Mammary epithelial cell (primary cell): ENCODE measurements at places on chromosomes 5 and 9. TPM values are rescaled to one million over a fixed set of nuclear protein-coding genes. Genes with fewer than 3 reads are reported as not detected.

GRCh38 chr5:62922191-62922590 is 343.6 kb downstream of the LRRC70 start:
- no peak for DNase-seq

PRDM9 gene
- not detected in 2 replicates for total RNA-seq

ZFP2 gene
- total RNA-seq = 0.16 TPM in 1 of 2 replicates, not detected in the other

- peak; percentile 81 for DNase-seq
Measured at GRCh38 chr5:79236970-79237739, 1.2 kb downstream of the JMY start.

GRCh38 chr9:35605351-35606137 is 482 bp downstream of the TESK1 start:
- peak; percentile 33 for DNase-seq

- DNase-seq = no peak
Measured at GRCh38 chr9:137583347-137583746, 4.6 kb upstream of the DPH7 start.

DNA sequence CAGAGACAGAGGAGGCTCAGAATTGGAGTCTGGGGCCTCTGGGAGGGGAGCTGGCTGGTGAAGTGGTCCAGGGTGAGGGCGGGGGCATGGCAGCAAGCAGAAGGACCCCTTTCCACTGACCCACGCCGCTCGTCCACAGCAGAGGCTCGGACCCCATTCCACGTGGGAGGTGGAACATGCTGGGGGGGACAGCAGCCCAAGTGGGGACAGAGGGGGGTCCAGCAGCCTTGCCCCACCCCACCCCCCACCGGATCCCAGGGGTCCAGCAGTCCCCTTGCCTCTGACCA is 25.4 kb upstream of the NKD2 start:
- DNase-seq = no peak

DNA sequence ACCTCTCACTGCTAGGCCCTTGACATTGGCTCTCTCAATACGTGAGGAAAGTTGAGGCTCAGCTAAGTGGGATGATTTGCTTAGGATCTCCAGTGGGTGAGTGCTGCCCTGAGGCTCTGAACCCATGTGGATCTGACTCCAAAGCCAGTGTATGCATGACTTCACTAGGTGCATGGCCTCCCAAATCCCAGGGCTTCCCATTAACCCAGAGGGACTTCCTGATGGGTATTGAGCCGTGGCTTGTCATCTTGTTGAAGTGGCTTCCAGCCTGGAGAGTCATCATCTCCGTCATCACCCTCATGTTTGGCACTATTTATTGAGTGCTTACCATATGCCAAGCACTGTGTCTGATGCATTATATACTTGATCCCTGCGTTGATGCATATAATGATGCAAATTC is 37.3 kb upstream of the TEX48 start:
- DNase-seq = no peak

AK8 gene
- total RNA-seq = 1.1 and 1.9 TPM in 2 replicates

P4HA2 gene
- 103 and 107 TPM in 2 replicates for total RNA-seq

GRCh38 chr9:6383551-6384225 is 29.3 kb upstream of the UHRF2 start:
- peak; percentile 32 for DNase-seq

GRCh38 chr9:14215614-14216013 is 98.3 kb downstream of the NFIB start:
- DNase-seq = no peak

DNA sequence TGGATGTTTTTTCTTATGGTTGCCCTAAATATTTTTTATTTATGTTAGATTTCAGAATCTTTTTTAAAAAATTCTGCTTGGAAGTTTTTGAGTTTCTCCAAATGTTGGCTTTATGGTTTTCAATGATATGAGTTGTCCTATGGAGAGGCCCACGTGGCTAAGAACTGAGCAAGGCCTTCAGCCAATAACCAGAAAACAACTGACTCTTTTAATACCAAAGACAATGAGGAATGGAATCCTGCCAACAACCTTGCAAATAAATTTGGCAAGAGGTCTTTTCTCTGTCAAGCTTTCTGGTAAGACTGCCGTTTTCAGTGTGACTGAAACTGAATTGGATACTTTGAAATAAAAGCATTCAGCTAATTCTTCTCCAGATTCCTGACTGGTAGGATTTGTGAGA is 1740.1 kb upstream of the WWC1 start:
- DNase-seq = no peak

DNA sequence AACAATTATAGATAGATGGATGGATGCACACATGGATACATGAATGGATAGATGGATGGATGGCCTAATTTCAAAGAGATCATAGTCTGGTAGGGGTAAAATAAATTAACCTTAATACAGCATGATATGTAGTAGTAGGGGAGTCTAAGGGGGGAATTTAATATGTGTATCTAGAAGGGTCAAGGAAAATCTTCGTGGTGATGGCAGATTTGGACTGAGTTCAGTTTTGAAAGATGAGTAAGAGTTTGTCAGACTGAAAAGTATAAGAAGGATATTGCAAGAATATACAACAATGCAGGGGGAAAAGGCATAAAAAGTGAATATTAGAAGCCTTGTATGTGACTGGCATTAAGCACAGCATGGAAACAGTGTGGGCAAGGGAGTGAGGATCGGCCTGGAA is 98.7 kb downstream of the ZNF462 start:
- DNase-seq = no peak

GRCh38 chr5:28117691-28118090 is 1079.3 kb upstream of the CDH9 start:
- DNase-seq = peak; percentile 2

- DNase-seq = no peak
Measured at GRCh38 chr9:93131599-93132286, 2.3 kb downstream of the NINJ1 start.

DNA sequence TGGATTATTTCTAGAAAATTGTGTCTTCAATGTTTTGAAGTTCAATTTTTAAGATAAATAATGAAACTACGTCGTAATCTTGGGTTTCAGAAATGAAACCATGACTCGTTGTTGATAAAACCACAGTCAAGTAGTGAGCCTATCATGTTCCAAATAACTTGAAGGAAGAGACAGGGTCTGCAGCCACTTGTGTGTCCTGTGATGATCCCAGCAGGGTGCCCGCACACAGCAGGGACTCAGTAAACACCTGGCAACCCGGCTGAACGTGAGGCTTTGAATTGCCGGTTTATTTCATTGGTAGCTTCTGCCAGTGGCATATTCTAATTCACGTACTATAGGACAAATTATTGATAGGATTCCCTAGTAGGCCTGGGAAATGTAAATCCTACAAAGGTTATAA is 679.6 kb downstream of the IRX1 start:
- DNase-seq = no peak

- DNase-seq = no peak
Measured at GRCh38 chr9:89791754-89792153, 186.9 kb downstream of the GADD45G start.

- DNase-seq = no peak
Measured at GRCh38 chr9:126509718-126510117, 104.0 kb upstream of the LMX1B start.

HAVCR1 gene
- not detected in 2 replicates for total RNA-seq

DNA sequence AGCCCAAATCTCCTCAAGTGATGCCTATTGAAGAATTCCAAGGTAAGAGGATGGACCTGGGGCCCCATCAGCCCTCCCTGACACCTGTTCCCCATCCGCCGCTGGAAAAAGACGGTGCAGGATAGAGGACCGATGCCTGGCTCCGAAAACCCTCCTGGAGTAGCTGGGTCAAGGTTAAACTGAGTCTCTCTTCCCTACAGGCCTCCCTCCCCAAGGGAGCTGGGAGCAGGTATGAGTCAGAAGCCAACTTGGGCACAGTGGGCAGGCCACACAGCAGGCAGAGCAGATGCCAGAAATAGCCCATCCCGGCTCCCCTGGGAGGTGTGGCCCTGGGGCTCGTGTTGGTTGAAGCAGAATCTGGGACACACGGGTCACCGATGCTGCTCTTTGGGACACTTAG is 75.6 kb downstream of the NTNG2 start:
- DNase-seq = no peak

DNA sequence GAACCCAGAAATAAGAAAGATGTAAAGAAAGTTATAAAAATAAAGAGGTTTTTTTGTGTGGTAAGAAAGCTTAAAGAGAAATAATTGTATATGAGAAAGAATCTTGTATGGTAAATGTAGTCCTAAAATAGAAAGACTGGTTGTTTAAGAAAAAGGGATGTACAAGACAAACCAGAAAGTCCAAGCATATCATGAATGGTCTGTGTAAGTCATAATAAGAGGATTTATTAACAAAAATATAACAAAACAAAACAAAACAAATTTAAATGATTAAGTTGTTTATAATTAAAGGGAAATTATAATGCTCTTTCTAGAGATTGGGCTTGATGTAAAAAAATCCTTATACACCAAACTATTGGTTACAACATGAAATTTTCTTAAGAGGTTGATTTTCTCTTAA is 590.4 kb upstream of the PTGER4 start:
- DNase-seq = peak; percentile 16

GRCh38 chr5:773517-774264 is 10.8 kb downstream of the ZDHHC11B start:
- DNase-seq = no peak

DNA sequence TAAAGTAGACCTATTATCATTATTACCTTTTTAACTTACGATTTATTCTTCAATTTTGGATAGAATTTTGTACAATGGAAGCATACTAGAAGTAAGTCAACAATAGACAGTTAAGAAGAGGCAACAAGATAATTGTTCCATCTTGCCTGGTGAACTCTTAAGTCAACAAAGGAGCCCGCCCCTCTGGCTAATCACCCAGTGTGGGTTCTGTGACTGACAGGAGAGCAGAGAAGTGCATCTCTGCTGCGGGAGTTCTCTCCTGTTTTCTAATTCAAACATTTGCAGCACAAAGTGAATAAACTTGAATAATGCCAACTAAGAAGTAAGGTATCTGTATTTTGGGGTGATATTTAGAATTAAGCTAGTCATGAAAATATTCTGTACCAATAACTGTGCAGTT is 6.7 kb upstream of the ISL1 start:
- no peak for DNase-seq

GRCh38 chr9:113215132-113215531 is 5.9 kb downstream of the FKBP15 start:
- DNase-seq = peak; percentile 67

DNA sequence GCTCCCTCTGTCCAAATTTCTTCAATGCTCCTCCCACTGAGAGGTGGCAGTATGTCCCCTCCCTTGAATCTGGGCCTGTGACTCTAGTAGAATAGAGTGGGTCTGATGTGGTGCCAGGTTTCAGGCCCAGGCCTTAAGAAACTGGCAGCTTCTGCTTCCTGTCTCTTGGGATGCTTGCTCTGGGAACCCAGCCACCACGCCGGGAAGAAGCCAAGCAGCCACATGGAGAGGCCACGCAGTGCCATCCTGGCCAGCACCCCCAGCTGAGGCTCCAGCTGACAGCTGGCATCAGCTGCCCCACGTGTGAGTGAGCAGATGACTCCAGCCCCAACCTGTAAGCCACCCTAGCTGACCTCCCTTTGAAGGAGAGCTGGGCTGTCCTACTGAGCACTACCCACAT is 7.3 kb upstream of the TSPAN17 start:
- no peak for DNase-seq

GRCh38 chr9:21802418-21803000 is at the start of gene MTAP:
MTAP (plus strand) TSS chr9:21802636; CDS start chr9:21802749, 113 bp downstream.
- peak; percentile 89 for DNase-seq
